ENCODE measurements at places on chromosomes 4 and X. TPM values are rescaled to one million over a fixed set of nuclear protein-coding genes. Genes with fewer than 3 reads are reported as not detected.

DNA sequence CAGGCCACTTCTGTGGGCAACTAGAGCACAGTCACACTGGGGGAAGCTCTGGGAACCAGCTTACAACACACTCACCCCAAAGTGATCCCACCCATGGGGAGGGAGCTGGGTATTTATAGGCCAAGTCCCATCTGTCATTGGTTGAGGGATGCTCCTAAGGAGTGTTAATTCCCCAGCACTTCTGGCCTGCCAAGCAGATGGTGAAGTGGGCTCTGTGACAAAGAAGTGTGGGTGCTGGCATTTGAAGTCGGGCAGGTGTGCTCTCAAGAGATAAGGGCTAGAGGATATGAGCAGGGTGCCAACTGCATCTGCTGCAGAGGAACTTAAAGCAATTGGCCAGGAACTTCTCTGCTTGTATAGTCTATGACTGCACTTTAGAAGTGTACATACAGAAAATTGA lies 30.9 kb downstream of the PTCHD1 start:
- no peak overlapping the region for H3K4me3 ChIP-seq
- no peak overlapping the region for H3K27ac ChIP-seq
- no peaks in the 10 kb centered on the region for H3K36me3 ChIP-seq
- DNase-seq, result no peak
- no peaks in the 10 kb centered on the region for H3K27me3 ChIP-seq

DNA sequence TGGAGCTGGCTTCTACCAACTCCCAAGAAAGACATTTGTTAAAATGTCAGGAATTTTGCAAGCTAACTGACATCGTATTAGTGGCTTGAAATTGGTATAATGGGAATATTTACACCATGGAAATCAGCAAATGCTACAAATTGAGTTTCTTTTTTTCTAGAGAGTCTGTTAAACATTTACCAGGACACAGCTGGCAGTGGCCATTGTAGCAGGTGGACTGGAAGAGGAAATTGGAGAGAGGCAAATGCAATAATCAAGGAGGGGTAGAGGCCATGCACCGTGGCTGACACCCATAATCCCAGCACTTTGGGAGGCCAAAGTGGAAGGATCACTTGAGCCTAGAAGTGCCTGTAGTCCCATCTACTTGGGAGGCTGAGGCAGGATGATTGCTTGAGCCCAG lies 32.9 kb upstream of the TSR2 start:
- no peak overlapping the region for H3K27ac ChIP-seq
- DNase-seq, result no peak
- H3K4me3 ChIP-seq, result no peak overlapping the region
- H3K36me3 ChIP-seq, result no peaks in the 10 kb centered on the region
- H3K4me1 ChIP-seq, result no peaks in the 10 kb centered on the region
- no peaks in the 10 kb centered on the region for H3K27me3 ChIP-seq

Gene FAM193A
- total RNA-seq, result 25.2 TPM

Gene IL3RA
- 13.9 TPM for total RNA-seq

DNA sequence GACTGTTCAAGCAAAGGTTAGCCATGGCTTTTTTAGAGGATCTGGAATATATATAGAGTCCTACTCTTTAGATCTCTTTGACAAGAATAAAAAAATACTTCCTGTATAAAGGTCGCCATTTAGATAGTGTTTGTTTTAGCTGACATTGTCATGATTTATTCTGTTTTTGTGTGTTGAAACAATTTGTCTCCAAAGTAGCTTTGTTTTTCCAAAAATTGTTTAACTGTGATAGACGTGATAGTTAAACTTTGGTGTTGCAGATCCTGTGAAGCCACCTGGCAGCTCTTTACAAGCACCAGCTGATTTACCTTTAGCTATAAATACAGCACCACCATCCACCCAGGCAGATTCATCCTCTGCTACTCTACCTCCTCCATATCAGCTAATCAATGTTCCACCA lies 80.3 kb upstream of the SMARCA5 start:
- no peak overlapping the region for H3K27ac ChIP-seq
- no peaks in the 10 kb centered on the region for H3K27me3 ChIP-seq
- peaks cover 18% of the 10 kb centered on the region for H3K36me3 ChIP-seq

GRCh38 chrX:116961872-116962582 lies 499.3 kb upstream of the CT83 start:
- H3K4me3 ChIP-seq, result no peak overlapping the region
- H3K36me3 ChIP-seq, result no peaks in the 10 kb centered on the region
- no peak overlapping the region for H3K27ac ChIP-seq
- H3K27me3 ChIP-seq, result no peaks in the 10 kb centered on the region

- no peaks in the 10 kb centered on the region for H3K27me3 ChIP-seq
- no peak overlapping the region for H3K27ac ChIP-seq
- H3K36me3 ChIP-seq, result no peaks in the 10 kb centered on the region
- no peak overlapping the region for H3K4me3 ChIP-seq
- no peak for DNase-seq
Observed at GRCh38 chrX:103797691-103798090, 21.1 kb downstream of the PLP1 start.

All from left lung (tissue), 14 donors.